ENCODE measurements at places on chromosomes 3 and 15.

DNA sequence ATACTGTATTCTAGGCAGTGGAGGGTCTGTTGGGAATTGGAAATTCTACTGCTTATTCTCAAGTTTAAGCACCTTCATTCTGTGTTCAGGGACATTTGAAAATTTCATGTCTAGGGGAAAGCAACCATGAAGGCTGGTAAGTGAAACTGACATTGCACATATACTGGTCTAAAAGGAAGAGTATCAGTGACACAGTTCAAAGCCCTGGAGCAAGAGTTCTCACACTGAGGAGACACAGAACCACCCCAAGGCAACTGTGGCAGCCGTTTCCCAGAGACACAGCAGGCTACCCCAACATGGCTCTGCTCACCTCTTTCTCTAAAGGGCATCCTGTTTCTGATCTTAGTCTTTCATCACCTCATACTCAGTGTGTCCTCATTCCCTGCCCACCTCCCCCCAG is 67.5 kb downstream of the KCNMB2 start:
- no peak for DNase-seq

GRCh38 chr15:72231833-72232478 is 966 bp upstream of the PKM start:
- DNase-seq = no peak

- no peak for DNase-seq
Measured at GRCh38 chr15:42020713-42021273, at the start of gene PLA2G4E. Gene PLA2G4E (minus strand): TSS chr15:42021042. CDS start chr15:42021030, 12 bp downstream.

DNA sequence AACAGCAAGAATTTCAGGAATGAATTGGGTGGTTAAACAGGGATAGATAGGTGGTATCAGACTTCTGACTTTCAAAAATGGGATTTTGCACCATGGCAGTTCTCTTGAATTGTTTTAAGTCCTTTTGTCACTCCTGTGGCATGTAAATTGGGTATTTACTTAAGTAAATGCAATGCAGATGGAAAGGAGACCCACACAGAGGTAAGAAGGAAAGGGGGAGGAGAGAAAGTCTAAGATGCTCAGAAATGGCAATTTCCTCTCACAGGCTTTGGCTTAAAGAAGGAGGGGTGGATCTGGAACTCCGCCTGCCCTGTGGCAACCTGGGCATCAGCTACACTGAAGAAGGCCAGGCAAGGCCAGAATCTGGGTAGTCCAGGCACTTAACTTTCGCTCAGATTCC is 197.1 kb upstream of the UBE2E1 start:
- no peak for DNase-seq

GRCh38 chr3:81465510-81466200 is 295.8 kb downstream of the GBE1 start:
- no peak for DNase-seq

DNA sequence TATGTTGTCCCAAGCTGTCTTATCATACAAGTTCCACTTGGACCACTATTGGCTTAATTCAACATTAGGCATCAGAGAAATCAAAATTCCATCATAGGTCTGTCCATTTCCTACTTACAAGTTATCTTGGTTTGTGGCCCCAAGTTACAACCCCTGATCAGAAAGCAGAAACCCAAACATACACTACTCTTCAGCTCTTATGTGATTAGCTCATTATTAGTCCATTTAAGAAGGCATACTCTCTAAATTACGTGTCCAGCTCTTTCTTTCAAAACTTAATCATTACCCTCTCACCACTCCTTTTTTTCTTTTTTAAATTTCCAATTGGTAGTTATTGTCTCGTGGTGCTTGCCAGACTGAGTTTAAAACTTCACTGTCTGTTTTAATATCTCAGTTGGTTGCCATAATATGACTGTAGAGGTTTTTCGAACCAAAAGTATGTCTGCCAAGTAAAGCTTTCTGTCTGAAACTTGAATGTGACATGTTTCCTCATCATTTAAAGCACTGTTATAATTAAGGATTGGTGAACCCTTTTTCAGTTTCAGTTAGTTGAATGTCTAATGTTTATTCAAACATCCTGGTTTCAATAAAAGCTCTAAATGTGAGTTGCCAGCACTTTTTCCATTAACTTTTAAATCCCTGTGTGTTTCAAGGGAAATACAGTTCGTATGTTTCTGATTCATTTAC is 150.3 kb downstream of the SAMMSON start:
- DNase-seq = no peak

GRCh38 chr15:23569151-23569925 is 3.9 kb downstream of the MKRN3 start:
- no peak for DNase-seq

DNA sequence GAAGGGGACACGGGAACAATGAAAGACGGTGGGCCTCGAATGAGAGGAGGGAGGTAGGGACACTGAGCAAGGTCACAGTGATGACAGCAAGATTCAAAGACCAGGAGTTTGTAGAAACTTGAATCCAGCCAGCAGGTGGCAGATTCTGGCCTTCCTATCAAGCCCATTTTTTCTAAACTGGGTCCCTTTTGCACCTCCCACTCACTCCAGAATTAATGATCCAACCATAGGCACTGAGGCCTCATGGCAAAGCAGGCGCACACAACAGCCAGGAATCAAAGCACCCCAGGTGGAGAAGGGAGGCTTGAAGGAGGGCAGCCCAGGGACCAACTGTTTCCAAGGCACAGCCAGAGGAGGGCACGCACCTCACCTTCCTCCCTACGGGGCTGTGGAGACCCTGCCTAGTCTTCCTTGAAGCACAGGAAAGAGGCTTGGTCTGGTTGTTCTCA is 90.2 kb downstream of the ANP32A start:
- DNase-seq = peak; percentile 6

GRCh38 chr15:80990955-80991354 is 1.3 kb upstream of the MESD start:
- DNase-seq = no peak

- no peak for DNase-seq
Measured at GRCh38 chr3:142881445-142882224, 7.2 kb downstream of the PCOLCE2 start.

DNA sequence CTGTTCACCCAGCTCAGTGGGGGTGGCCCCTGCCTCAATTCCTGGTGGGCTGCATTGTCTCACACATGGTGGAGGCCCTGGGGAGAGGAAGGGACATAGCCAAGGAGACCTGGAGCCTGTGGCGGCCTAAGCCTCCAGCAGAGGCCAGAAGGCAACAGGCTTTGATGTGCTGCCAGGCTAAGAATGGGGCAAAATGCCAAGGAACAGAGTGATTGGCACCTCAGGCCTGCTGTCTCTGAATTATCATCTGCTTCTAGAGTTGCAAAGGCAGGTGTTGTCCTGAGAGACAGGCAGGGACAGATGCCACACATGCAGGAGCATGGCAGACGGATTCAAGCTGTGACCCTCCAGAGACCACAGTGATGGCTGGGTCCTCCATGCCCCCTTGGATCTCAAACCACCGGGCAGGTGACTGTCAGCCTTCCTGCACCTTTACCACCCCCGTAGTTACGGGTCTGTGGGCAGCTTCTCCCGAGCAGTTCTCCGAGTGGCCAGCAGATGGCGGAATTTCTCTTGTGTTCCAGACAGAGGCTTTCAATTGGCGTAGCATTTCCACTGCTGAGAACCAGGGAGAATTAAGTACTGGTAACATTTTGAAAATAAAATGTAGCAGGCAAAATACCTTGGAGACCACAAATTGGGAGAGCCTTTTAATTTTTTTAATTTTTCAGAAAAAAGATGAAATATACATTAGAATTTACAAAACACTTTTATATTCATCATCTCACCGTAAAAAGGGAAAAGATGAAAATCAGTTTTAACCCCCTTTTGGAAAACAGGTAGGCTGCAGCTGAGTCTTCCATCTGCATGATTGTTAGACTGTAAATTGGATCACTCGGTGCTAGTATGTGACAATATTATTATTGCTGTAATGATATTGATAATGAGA is 525.5 kb upstream of the CFAP20DC start:
- peak; percentile 77 for DNase-seq

GRCh38 chr15:78167227-78167888 is 18.2 kb downstream of the IDH3A start:
- no peak for DNase-seq

DNA sequence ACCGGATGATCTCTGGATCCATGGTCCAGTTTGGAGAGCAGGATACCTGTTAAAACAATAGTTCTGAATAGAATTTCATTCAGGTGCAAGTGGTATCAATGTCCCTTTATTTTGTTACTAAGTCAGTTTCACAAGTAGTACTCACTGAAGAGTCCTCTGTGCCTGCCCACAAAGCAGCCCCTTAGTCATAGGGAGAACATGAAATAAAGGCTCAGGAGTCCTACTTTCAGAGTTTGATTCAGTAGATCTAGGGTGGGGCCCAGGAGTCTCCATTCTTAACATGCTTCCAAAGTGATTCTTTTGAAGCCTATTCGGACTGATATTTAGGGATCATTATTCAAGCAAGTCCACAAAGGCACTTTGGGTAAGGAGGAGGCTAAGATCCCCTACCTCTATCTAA is 79.8 kb upstream of the ACKR4 start:
- no peak for DNase-seq

- no peak for DNase-seq
Measured at GRCh38 chr3:119998166-119998565, 96.1 kb downstream of the GSK3B start.

GRCh38 chr15:92839696-92840095 is 60.4 kb upstream of the CHD2 start:
- no peak for DNase-seq

DNA sequence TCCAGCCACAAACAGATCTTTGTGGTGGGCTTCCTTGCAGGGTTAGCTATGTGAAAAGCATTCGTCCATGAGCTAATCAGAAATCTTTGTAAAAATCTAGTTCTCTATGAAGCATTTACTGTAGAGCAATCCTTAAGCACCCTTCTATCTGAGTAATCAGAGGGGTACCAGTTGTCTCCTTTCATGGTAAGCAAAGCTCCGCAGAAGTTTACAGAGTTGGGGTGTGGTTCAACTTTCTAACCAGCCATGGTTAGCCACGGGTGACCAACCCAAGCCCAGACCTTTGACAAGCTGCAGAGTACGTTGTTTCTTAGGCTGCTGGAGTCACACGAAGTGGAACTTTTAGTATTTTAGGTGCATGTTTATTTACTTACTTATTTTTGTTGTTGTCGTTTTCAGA is 77.4 kb downstream of the FLNB start:
- no peak for DNase-seq

Measured in AML-193 (cell line).